ELR (cell line): ENCODE measurements at places on chromosomes 3 and 15.

GRCh38 chr3:12396471-12396870, 87.8 kb upstream of the TSEN2 start:
- DNase-seq, result no peak

- DNase-seq, result peak; percentile 77
Observed at GRCh38 chr15:52392008-52392687, 96.5 kb upstream of the MYO5C start.

DNA sequence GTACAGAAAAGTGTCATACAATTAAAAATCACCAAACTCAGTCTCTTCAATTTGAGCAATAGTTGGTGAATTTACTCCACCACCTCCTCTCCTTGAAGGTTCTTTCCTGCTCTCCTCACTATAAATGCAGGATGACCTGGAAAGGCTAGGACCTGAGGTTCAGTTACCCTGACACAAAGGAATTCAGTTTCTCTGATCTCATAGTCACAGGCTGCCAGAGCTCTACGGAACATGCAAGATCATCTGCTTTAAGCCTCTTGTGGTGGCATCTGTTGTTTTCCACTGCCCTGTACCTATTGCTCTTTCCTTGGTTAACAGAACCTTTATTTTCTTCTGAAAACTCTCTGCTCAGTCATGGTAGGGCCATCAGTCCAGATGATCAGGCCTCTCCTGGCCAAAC, 4.9 kb upstream of the TP63 start:
- DNase-seq, result no peak

GRCh38 chr15:49712846-49713450, 92.1 kb downstream of the DTWD1 start:
- no peak for DNase-seq

DNA sequence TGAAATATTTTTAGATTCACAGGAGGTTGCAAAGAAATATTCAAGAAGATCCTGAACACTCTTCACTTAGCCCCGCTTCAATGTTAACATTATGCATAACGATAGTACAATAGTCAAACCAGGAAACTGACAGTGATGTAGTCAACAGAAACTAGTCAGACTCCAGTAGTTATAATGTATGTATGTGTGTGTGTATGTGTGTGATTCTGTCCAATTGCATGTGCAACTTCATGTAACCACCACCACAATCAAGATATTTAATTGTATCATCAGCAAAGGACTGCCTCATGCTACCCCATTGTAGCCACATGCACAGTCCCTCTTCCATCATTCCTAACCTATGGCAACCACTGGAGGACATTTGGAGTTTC, 77.9 kb downstream of the APBA2 start:
- no peak for DNase-seq

DNA sequence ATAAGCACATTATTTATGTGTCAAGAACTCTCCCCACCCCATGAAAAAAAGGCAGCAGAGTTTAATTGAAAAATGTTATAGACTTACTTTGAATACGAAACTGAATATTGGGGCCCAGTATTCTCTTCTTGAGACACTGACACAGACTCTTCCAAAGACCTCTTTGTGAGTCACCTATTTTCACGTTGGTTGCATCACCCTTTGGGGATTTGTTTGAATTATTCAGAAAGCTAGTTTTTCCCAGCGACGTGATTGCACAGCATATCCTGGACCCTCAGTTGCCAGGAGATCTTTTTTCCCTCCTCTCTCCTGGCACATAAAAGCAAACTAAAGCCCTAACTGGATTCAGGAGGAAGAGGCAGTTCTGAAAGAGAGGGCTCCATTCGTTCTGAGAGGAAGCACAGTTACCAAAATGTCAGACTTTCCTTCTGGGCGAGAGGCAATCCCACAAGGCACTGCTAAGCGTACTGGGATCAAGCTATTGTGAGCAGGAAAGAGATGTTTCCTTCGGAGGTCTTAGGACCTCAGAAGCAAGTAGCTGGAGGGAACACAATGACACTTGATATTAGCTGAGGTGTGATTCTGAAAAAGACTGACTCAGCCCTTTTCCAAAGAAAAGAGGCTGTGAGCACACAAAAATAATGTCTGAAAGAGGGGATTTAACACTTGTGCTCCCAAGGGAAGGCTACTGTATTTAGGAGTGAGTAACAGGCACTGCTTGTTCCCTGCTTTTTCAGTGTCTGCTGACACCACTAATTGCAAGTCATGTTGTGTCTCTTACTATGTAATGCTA, 65.8 kb upstream of the CADPS start:
- peak; percentile 55 for DNase-seq

GRCh38 chr15:52183562-52184173, 7.5 kb downstream of the GNB5 start:
- peak; percentile 47 for DNase-seq

GRCh38 chr3:163018664-163019063, 1522.1 kb downstream of the OTOL1 start:
- no peak for DNase-seq

- no peak for DNase-seq
Observed at GRCh38 chr3:193250492-193250891, 9.5 kb downstream of the PLAAT1 start.

DNA sequence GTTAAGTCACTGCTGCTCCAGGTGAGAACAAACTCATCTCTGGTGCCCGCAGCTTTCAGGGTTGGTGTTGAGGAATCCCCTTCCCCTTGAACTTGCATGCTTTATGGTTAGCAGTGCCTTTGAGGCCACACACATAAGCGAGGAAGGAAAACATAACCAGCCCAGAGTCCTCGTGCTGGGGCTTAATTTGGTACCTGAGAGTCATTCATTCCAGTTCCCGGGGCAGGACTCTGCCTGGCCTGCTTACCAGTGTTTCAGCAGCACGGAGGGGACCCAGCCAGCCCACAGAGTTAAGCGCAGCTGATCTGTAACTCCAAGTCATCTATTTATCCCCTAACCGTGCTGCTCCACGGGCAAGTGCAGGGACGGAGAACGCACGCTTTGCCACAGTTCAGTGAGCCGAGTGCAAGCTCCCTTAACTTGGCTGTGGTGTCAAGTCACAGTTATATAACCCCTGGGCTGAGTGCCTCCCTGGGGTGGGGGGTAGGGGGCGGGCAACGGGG, 302.3 kb upstream of the ICE2 start:
- no peak for DNase-seq

DNA sequence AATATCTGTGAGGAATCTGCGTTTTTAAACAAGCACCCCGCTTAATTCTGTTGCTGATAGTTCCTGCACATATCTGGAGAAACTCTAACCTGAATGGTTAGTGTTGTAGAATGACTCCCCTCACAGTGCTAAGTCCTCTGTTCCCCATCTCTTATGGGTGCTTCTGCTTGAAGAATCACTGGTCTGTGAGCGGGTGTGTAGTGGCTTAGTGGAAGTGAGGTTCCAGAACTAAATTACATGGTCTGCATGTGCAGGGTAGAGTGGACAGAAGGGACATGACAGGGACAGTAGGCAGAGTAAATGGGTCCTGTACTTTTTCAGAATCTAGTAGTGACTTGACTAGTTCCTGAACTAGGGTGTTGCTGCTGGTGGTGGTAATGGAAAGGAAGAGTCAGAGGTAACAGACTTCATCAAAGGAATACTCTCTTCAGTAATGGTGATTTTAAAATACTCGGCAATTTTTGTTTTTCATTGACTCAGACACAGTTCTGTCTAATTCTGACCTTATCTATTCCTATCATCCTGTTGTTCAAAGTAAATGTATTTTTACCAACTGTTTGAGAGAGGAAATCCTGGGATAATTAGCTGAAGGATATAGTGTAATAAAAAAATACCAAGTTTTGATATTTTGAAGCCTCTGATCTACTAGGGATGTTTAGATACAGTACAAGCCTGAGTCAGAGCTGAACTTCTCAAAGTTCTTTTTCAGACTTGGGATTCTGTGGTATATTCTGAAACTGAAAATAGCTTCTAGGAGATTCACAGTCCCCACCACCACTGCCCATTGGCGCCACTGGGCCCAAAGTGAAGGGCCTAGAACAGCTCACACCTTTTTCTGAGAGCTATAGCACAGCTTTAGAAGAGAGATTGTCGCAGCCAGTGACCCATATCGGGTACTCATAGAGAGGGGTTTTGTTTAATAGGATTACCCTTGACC, 55.5 kb downstream of the FNDC3B start:
- peak; percentile 61 for DNase-seq

DNA sequence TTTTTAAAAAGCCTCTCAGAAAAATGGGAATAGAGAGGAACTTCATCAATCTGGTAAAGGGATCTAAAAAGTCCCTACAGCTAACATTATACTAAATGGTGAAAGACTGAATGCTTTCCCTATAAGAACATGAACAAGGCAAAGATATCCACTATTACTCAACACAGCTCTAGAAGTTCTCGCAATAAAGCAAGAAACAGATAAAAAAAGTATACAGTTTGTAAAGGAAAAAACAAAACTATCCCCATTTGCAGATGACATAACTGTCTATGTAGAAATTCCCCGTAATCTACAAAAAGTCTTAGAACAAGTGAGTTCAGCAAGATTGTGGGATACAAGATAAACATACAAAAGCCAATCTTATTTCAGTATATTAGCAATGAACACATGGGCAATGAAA, 15.4 kb downstream of the EDC3 start:
- DNase-seq, result no peak

DNA sequence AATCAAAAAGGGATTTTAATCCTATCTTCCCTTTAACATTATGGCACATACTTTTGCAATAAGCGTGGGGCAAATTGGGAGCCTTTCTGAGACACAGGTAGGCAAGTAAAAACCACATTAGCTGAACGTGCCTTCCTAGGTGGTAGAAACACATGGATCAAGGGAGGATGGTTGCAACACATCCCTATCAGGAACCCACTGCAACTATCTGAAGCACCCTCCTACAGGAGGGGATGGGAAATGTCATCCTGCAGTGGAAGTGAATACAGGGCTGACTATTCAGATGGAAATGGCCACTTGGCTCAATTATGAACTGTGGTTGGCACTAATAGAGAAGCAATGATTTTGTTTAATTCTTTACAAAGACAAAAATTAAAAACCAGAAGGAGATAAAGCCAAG, 826.3 kb downstream of the FHIT start:
- no peak for DNase-seq

- no peak for DNase-seq
Observed at GRCh38 chr3:155159301-155159700, 79.2 kb downstream of the MME start.

DNA sequence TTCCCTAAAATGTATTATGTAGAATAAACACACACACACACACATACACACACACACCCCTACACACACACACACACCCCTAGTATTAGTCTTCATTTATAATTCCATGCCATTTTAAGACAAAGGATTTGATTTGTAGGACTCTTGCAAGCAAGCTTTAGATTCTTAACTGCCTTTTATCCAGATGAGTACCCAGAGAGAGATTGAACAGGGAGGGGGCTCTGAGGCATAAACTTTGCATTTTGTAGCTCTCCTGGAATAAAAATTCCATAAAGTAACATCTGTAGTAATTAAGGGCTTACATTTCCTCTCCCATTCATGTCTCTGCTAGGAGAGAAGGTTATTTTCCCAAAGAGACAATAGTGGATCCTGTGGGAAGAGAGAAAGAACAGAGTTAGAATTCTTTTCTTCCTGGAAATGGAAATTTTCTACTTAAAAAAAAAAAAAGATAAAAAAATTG, 479.4 kb downstream of the RBMS3 start:
- no peak for DNase-seq

- peak; percentile 1 for DNase-seq
Observed at GRCh38 chr15:100438570-100438969, 90.2 kb downstream of the CERS3 start.

GRCh38 chr3:28243424-28244106, 2.1 kb downstream of the CMC1 start:
- no peak for DNase-seq

DNA sequence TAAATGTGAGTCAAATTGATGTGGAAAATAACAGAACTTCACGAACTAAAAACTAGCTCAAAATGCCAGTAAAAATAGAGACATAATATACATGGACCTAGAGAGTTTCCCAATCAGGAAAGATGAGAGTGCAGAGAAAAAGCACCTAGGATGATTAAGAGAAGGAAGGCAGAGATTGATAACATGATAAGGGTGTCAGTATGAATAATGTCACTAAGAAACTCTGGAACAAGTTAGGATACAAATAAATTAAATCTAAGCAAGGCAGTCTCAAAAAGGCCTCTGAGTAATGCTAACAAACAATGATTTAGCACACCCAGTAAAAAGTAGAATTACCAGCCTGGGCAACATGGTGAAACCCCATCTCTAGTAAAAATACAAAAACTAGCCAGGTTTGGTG, 304.7 kb upstream of the DPPA4 start:
- peak; percentile 31 for DNase-seq

GRCh38 chr3:95721938-95722337, 1092.5 kb upstream of the EPHA6 start:
- DNase-seq, result no peak

- no peak for DNase-seq
Observed at GRCh38 chr15:32747921-32748342, 30.1 kb downstream of the GREM1 start.

DNA sequence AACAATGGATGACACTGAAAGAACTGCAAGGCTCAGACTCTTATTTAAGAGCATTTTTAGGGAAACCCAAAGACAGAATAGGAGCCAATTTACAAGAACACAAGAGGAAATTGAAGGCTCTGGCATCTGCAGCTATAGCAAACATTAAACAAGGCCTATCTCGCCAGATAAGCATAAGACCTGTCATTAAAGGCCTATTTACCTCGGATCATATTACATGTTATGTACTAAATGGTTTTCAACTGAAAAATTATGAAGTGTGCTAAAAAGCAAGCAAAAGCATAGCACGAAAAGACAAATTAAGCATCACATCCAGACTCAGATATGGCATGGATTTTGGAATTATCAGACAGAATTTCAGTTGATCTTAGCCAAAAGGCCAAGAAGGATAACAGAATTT, 617.1 kb downstream of the SQOR start:
- no peak for DNase-seq

DNA sequence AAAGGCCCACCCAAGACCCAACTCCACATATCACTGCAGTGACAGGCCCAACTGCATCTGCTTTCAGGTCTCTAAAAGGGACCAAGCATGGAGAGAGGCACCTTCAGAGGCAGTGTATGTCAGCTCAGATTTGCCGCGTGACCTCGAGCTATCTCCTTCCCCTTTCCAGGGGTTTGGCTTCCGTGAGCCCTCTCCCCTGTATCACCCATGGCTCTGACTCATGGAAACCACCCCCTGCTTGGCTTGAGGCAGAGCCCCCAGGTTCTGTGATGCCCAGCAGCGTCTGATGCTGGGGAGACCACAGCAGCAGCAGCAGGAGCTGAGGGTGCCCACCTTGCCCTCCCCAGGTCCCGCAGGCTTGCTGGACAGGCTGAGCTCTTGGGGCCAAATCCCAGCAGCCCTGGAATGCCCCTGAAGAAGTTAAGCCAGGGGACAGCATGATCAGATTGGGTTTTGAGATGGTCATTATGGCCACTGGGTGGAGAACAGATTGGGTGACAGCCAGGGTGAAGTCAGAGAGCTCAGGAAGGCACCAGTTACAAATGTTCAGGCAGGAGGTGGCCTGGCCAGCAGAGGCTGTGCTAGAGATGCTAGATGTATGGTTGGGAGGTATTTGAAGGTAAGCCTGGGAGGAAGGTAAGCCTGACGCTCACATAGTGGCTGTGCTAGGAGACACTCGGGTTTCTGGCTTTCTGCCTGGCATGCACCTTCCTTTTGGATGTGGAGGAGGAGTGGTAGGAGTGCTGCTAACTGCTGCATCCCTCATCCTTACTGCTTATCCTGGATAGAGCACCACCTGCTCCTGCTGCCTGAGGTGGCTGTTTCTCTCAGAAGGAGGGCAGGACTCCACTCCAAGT, 42.9 kb downstream of the FGD5 start:
- no peak for DNase-seq
